ENCODE measurements at places on chromosomes 3 and 15.

DNA sequence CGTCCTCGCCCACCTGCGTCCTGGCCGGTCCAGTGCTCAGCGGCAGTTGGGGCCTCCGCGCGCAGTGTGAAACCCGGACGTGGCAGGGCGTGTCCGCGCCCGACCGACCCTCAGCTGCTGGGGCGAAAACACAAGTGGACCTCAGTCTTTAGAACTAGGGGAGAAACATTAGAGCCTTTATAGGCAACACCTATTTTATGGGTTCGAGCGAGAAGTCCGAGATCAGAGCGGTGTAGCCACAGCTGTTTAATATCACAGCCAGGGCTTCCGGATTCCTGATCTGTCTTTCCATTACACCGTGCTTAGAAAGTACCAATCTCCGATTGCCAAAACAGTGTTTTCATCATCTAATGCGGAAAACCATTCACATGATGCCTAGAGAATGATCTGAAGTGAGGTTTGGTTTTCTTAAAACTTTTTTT is 506 bp downstream of the RAD51 start:
- no peak for DNase-seq

GRCh38 chr15:41603941-41604911 is 45.2 kb downstream of the TYRO3 start:
- peak; percentile 54 for DNase-seq

GRCh38 chr3:64827431-64827830 is 139.6 kb upstream of the ADAMTS9 start:
- DNase-seq: no peak

- no peak for DNase-seq
Observed at GRCh38 chr15:68683551-68683950, 104.8 kb downstream of the CORO2B start.

DNA sequence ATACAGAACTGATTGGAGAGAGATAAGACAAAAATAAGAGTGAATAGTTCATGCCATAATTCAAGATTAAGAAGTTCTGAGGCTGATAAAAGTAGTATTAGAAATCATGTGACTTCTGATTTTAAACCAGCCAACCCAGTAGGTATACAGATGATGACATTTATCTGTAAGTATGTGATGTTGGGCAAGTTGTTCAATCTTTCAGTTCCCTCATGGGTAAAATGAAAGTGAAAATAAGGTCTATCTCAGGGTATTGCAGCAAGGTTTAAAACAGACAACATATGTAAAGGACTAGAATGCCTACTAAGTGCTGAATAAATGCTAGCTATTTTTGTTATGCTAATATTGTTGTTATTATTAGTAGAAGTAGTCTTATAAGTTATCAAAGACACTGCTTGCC is 1055.7 kb downstream of the NAALADL2 start:
- DNase-seq: no peak

GRCh38 chr3:150005243-150006112 is 34.8 kb upstream of the PFN2 start:
- DNase-seq: no peak

GRCh38 chr3:108486941-108487340 is 23.5 kb downstream of the MYH15 start:
- DNase-seq: peak; percentile 16

GRCh38 chr15:96700555-96700954 is 370.1 kb downstream of the NR2F2 start:
- DNase-seq: no peak

- no peak for DNase-seq
Observed at GRCh38 chr3:64053581-64053980, 30.3 kb upstream of the PSMD6 start.

DNA sequence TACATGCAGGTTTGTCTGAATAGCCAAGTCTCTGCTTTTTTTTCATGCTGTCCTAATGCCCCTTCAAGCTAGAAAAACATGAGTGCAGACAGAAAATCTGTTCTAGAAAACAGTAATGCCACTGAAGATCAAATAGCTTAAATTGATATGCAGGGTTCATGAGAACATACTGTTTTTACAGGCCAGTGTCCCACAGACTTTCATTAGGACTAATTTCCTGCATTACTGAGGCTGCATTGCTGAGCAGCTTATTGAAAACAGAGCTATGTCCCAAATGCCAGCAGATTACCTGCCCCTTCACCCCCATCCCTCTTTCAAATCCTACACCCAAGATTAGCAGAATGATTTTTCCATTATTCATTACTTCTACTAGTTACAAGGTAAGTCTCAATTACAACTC is 665 bp downstream of the TM4SF18 start:
- DNase-seq: no peak

- no peak for DNase-seq
Observed at GRCh38 chr15:74043425-74044266, 38.7 kb downstream of the GOLGA6A start.

DNA sequence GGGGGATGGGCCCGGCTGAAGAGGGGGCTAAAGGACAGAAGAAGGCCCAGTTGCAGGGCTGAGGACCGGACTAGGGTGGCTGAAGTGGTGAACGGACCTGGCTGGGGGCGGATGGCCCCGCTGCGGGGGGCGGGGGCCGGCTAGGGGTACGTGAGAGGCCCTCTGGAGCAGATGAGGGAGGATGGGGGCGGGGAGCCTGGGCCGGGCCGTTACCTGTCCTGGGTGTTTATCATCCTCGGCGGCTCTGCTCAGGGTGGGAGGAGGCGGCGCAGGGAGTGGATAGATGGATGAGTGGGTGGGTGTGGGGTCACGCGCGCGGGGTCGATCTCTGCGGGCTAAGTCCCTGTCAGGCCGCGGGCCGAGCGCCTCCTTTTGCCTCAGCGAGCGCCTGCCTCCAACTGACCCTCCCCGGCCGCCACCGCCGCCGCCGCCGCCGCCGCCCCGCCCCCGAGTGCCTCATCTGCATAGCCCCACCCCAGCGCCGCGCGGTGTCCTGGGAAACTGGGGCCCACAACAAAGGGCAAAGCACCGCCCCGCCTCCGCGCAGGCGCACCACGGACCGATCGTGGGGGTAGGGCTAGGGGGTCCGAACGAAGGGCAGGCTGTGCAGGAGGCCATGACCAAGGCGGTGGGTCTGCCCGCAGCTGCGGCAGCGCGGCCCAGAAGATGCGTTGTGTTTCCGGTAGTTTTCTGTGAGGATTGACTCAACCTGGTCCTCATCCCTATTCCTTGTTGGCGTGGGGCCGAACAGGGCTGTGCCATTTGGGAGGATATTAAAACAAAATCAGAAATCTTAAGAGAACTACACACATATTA is 72.4 kb downstream of the RBPMS2 start:
- DNase-seq: peak; percentile 88

GRCh38 chr15:88476635-88477060 is 9.1 kb downstream of the MRPS11 start:
- DNase-seq: no peak

DNA sequence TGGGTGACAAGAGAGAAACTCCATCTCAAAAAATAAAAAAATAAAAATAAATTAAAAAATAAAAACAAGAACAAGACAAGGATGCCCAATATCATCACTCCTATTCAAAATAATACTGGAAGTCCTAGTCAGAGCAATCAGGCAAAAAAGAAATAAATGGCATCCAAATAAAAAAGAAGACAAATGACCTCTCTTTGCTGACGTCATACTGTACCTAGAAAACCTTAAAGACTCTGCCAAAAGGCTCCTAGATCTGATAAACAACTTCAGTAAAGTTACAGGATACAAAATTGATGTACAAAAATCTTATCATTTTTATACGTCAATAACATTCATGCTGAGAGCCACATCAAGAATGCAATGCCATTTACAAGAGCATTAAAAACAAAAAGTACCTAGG is 18.7 kb upstream of the HERC1 start:
- no peak for DNase-seq

DNA sequence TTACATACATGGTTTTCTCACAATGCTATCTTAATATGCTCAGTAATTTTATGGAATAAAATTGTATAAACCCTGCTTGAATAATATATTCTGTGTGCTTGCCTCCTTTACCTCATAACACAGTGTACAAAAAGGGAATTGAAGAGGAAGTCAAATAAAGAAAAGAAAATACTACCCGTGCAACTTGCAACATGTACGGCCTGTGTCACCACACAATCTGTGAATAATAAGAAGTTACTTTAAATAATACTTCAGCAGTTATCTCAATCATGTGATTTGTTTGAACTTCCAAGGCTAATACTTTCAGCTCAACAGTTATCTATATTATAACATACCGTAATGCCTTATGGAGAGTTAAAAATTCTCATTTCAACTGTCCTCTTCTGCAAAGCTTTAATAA is 58.1 kb upstream of the SATB1 start:
- DNase-seq: no peak

DNA sequence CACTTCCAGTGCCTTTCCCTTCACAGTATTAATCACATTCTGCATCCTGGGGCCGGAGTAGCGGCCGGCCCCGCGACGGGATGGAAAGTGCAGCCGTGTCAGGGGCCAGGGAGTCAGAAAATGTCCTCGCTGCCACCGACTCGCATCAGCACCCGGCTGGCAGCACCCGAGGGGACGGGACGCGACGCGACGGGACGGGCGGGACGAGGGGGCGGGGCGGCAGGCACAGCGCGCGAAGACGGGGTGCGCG is 353 bp downstream of the ATG3 start:
- no peak for DNase-seq

- DNase-seq: no peak
Observed at GRCh38 chr15:99708563-99708962, 24.7 kb downstream of the LYSMD4 start.

GRCh38 chr3:181470349-181470748 is 241.4 kb upstream of the SOX2 start:
- no peak for DNase-seq

DNA sequence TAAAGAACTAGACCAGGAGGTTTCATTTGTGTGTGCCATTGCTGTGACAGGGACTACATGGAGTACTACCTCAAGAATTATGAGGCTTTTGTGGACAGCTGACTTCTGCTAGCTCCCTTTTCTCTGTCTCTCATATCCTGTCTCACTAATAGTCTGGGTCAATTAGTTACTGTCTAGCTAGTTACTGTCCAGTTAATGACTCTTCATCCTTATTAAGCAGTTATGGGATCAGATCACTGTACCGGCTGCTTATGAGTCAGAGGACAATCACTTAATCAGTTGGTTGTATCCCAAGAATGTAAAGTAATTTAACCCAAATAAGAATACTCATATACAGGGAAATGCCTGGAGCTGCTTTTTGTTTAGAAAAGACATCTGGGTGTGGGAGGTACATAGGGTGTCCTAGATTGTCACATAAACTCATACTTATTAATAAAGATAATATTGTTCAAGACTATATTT is 158.0 kb downstream of the CDIN1 start:
- DNase-seq: no peak

Measured in C1 segment of cervical spinal cord (tissue), 14 donors.